ENCODE measurements at places on chromosomes 6 and 20.

DNA sequence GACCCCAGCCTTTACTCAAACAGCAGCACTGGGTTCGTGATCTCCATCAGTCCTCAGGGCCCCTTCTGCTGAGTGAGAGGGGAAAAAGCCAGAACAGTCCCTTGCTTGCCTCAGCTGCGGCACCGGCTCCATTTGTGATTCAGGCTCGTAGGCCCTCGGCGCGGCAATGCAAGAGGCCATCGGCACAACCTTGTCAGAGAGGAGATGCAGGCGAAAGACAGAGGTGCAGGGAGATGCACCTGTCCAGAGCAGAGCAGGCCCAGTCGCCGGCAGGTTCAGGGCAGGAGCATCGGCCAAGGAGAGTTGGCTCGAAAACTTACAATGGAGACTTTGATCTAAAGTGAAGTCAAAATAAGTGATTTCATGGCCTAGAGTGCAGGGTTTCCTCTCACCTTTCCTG is 171.6 kb downstream of the SMOC2 start:
- DNase-seq: no peak

DNA sequence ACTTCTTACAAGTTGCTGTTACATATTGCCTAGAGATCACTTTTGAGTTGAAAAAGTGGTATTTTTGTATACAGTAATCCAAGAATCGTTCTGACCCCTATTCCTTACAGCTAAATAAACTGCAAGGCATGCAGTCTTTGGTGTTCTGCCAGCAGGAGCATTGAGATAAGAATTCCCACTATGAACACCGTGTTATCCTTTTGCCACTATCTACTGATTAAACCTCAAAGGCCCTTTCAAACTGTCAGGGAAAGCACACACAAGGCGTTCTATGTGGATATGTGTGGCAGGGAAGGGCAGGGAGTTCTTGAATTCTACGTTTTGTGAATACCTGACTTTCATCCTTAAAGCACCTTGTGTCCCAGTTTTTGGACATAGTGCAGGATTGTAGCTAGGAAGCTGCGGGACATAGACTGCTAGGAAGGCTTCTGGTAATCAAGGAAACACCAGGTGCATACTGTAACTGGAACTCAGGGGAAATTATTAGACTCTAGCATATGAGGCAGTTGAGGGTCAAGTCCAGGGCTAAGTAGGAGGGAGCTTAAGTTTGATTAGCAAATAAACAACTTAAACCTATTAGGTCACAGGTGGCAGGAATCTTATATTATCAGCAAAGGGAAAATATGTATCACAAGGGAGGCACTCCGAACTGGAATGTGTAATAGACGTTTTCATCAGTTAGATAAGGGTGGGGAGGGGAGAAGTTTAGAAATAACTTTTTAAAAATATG is 506.6 kb downstream of the RNF144B start:
- no peak for DNase-seq

DNA sequence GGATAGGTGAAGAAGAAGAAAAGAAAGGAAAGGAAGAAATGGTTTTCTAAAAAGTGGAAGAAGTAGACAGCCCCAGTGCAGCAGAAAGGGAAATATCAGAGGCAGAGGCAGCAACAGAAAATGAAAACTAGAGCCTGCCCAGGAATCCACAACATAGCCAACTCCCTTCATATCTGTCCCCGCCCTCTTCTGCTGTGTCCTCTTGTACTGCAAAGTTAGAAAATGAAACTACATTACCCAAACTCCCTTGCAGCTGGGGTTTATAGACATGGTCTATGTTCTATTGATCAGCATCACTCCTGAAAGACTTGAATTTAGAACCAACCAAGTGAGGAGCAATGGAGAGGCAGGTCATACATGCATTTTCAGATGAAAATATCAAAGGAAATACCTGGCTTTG is 200.5 kb upstream of the PHACTR1 start:
- peak; percentile 13 for DNase-seq

DNA sequence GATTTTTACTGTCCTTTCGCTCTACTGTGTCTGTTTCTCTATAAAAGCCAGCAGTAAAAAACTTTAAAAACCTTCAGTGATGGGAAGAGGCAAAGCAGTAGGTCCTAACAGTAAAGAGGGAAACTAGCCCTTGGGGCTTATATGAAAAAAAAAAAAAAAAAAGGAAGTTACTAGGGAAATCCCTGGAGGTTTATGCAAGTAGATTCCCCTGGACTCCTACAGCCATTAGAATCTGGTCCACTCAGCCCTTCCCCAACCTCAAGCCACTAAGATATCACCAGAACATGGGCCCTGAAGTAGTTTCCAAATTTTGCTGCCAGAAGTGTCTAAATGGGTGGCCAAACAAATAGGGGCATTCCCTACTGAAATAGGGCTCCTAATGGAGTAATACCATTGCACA is 70.5 kb upstream of the HINT3 start:
- DNase-seq: no peak

- no peak for DNase-seq
Measured at GRCh38 chr20:61461461-61461860, 209.4 kb downstream of the CDH4 start.

DNA sequence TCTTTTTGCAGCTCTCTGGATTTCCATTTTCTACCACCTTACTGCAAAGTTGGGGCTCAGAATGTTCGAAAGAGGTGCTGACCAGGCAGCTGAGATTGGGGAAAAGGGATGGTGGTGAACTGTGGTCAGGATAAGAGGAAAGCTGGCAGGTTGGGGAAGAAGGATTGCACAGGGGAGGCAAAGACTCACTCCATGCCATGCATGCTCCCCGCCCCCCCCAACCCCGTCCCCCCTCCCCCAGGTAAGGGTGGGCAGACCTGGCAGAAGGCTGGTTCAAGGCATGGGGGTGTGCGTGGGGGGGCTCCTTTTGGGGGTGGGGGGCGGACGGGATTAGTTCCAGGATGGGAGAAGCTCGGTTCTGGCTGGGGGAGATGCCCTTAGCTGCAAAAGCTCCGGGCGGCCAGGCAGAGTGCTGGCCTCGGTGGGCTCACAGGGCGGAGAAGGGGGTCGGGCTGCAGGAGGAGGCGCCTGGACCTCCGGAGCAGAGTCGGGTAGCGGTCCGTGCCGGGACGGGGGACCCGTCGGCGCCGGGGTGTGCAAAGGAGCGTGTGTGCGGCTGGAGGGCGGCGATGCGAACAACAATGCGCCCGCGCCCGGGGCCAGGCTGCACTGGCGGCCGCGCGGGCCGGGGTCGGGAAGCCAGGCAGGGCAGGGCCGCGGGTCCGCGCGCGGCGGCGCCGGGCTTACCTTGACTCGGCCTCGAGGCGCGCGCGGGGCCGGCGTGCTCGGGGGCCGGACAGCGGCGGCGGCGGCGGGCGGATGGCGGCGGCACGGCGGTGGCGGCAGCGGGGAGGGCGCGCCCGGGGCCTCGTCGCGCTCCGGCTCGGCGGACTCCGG is 880 bp downstream of the ADNP start:
- DNase-seq: peak; percentile 40

DNA sequence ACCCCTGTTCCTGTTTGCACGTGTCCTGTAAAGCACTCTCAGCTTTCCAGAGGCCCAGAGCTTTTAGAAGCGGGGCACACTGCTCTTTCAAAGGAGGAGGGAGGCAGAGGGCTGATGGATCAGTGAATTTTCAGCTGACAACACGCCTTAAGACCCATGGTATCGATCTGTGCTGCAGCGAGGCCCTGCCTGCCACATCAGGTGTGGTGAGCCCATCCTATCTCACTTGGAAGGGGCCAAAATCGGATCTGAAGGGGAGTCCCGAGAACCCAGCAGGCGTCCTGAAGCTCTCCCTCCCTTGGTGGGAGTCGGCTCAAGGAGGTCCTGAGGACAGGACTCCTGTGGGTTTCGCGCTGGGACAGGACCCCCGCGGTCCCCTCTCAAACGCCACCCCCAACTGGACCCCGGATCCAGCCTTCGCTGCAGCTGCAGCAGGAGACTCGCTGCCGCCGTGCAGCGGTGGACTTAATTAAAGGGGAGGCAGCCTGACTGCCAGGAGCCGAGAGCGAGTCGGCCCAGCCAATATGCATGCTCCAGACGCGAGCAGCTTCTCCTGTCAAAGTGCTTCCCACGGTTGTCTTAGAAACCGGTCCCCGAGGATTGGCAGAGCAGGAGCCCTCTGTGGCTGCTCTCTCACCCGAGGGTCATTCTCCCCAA is 580.0 kb upstream of the ZNF337 start:
- no peak for DNase-seq

GRCh38 chr6:4185419-4185818 is 50.0 kb upstream of the ECI2 start:
- peak; percentile 26 for DNase-seq

Measured in HT1080 (cell line).